ENCODE measurements at places on chromosomes 5 and 9.
A peak's percentile ranks its signal among the peaks of the same experiment; 100 is the strongest.

DNA sequence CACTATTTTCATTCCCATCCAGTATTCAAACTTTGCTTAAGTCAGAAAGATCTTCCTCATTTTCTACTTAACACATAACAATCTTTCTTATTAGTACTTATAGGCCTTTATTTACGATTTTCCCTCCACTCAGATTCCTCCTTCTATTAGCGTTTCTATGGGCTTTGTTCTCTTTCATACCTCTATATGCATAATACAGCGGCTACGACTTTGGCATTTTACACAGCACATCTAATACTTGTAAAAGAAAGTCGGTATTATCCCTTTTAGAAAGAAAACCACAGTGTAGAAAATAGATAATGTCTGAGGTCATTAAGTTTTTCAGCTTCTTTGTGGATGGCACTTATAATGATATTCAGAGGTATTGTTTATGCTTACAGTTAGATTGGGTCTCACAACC lies 8.4 kb downstream of the RBM18 start:
- DNase-seq = no peak

DNA sequence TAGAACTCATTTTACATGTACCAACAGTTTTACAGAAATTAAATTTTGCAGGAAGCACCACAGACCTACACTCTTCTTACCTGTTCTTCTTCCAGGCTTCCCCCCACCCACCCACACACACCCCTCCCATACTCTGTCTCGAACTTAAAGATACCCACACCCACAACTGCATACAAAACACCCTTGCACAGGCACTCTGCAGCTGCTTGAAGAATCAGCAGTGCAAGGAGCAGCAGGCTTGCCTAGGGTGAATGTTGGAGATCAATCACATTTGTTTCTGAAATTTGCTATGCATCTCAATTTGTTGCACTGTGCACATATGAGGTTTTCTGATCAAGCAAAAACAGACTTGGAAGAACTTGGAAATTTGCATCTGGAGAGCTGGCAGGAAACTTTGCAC lies 77.5 kb upstream of the TGFBR1 start:
- DNase-seq = no peak

GRCh38 chr5:3845230-3845629 lies 249.6 kb downstream of the IRX1 start:
- DNase-seq = no peak

GRCh38 chr9:79257228-79257781 lies 314.5 kb upstream of the TLE4 start:
- DNase-seq = no peak

DNA sequence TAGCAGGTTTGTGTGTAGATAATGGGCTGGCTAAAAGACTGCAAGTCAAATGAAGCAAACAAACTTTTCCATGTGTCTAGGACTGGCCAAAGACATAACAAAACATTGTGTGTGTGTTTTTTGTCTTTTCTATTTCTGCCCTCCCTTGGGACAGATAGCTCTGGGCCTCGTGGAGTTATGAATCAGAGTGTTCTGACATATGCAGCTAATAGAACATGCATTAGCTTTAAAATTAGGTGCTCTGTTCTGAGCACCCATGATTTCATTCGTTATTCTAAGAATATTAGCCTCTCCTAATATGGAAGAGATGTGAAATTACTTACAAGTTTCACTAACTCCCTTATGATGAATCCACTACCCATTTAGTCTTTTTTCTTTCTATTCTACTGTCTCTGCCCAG lies 367.3 kb upstream of the PAPPA start:
- DNase-seq = peak; percentile 20

DNA sequence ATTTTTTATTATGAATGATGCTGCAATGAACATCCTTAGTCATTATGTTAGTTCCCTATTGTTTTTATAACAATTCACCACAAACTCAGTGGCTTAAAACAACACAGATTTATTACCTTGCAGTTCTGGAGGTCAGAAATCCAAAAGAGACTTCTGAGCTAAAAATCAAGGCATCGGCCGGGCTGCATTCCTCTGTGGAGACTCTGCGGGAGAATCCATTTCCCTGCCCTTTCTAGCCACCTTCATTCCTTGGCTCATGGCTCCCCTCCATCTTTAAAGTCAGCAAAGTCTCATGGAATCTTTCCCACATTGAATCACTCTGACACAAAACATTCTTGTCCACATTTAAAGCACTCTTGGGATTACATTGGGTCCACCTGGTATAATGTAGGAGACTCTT lies 38.6 kb downstream of the SNX18 start:
- no peak for DNase-seq

GRCh38 chr9:123287639-123288038 lies 19.3 kb upstream of the STRBP start:
- no peak for DNase-seq

- DNase-seq = no peak
Measured at GRCh38 chr5:52786391-52786790, 1.3 kb upstream of the ITGA1 start.

DNA sequence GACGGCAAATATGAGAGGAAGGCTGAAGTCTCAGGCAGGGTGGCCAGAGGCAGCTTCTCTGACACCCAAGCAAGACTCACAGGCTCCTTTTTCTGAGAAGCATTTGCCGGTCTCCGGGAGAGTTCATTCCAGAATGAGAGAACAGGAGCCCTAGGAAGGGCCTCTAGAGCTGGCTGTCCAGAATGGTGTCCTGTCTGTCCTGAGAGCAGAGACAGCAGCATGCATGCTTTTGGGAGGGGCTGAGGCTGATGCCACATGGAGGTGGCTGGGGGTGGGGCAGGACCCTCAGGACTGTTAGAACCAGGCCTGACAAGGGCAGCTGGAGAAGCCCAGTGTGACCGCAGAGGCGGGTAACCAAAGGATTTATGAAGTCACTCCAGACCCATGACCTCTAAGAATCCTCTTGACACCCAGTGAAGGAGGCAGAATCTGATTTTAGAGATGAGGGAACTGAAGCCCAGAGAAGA lies 60.0 kb downstream of the SHB start:
- no peak for DNase-seq

- DNase-seq = no peak
Measured at GRCh38 chr9:109114670-109115069, 5.1 kb downstream of the TMEM245 start.

GRCh38 chr5:21919414-21920022 lies 933.6 kb downstream of the CDH12 start:
- DNase-seq = no peak

DNA sequence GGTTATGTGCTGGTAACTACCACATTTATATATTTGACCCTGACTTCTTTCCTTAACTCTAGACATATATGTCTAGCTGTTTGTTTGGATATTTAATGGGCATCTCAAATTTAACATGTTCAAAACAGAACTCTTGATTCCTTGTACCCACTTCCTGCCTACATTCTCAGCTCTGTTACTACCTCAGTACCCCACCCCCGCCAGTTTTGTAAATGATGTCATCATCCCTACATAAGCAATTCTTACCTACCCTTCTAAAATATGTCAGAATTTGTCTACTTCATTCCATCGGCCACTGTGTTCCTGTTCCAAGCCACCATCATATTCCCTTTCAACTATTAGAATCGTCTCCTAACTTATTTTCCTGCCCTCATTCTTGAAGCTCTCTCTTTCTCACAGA lies 4.8 kb downstream of the RAD50 start:
- no peak for DNase-seq

GRCh38 chr9:126372716-126373115 lies 46.1 kb downstream of the MVB12B start:
- no peak for DNase-seq

DNA sequence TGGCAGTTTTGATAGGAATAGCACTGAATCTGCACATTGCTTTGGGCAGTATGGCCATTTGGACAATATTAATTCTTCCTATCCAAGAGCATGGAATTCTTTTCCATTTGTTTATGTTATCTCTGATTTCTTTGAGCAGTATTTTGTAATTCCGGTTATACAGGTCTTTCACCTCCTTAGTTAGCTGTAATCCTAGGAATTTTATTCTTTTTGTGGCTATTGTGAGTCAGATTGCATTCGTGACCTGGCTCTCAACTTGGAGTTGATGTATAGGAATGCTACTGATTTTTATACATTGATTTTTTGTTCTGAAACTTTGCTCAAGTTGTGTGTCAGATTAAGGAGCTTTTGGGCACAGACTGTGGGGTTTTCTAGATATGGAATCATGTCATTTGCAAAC lies 24.0 kb downstream of the TMEM161B start:
- no peak for DNase-seq

Data from smooth muscle cell of the brain vasculature (primary cell).